ENCODE measurements at places on chromosomes 5 and 9.

DNA sequence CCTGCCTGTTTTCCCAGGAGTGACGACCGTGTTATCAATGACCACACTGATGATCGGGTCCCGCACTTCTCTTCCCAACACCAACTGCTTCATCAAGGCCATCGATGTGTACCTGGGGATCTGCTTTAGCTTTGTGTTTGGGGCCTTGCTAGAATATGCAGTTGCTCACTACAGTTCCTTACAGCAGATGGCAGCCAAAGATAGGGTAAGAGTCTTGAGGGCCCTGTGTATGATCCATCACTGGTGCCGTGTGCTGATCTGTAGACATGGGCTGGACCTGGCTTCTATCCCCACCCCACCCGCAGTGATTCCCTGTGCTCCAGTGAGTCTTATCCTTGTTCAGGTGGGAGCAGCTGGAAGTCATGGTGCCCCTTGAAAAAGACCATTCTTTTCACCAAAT lies 26.0 kb downstream of the GABRP start:
- DNase-seq: no peak

GRCh38 chr9:265209-265870 lies 50.7 kb downstream of the DOCK8 start:
- no peak for DNase-seq

- no peak for DNase-seq
These were observed 503.2 kb downstream of the GADD45G start for GRCh38 chr9:90107726-90108655.

DNA sequence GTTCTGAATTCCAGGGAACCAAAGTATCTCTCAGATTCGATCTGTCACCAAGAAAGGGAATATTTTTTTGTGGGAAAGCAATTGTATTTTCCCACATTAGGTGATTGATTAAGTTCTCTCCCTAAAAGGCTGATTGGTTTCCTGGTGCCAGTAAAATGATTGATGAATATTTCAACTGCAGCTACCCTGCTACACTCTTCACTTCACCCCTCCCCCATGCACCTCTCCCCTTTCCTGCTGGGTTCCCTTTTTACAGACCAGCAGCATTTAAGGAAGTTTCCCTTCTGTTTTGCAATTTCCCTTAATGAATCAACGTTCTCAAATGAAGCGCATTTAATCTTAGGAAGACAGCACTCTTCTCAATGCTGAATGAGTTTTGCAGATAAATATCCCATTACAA lies 13.1 kb downstream of the NR6A1 start:
- no peak for DNase-seq

GRCh38 chr5:124402144-124402581 lies 344.3 kb downstream of the ZNF608 start:
- no peak for DNase-seq

GRCh38 chr5:4348423-4348822 lies 752.8 kb downstream of the IRX1 start:
- DNase-seq: no peak

GRCh38 chr5:55609413-55609812 lies 74.6 kb upstream of the PLPP1 start:
- no peak for DNase-seq

DNA sequence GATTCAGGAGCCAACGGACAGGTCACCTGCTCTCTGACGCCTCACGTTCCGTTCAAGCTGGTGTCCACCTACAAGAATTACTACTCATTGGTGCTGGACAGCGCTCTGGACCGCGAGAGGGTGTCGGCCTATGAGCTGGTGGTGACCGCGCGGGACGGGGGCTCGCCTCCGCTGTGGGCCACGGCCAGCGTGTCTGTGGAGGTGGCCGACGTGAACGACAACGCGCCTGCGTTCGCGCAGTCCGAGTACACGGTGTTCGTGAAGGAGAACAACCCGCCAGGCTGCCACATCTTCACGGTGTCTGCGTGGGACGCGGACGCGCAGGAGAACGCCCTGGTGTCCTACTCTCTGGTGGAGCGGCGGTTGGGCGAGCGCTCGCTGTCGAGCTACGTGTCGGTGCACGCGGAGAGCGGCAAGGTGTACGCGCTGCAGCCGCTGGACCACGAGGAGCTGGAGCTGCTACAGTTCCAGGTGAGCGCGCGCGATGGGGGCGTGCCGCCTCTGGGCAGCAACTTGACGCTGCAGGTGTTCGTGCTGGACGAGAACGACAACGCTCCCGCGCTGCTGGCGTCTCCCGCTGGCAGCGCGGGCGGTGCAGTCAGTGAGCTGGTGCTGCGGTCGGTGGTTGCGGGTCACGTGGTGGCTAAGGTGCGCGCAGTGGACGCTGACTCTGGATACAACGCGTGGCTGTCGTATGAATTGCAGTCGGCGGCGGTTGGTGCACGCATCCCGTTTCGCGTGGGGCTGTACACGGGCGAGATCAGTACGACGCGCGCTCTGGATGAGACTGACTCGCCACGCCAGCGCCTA lies 1.7 kb downstream of the PCDHA10 start:
- no peak for DNase-seq

DNA sequence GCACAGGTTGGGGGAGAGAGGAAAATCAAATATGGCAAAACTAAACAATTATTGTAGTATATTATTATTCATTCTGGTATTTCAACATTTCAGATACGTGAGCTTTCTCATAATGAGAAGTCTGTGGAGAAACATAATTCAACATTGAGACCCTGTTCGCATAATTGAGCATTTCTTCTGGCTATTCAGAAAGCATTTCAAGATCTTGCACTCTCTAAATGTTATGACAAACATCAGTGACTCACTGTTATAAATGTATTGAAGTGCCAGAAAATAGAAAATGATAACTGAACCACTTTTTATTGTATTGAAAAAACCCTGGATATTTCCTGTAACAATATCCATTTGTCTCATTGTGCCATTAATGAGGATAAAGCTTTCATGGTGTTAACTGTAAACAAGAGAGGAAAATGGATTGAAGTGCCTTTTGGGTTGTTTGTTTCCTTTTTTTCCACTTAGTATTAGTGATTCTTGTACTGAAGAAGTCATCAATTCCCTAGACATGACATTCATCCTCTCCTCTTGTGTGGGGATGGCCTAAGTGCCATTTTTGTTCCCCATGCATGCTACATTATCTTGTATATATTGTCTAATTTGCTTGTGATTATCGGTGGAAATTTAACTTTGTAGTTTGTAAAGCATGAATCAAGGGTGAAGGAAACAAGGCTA lies 124.6 kb downstream of the CAMK4 start:
- DNase-seq: no peak

DNA sequence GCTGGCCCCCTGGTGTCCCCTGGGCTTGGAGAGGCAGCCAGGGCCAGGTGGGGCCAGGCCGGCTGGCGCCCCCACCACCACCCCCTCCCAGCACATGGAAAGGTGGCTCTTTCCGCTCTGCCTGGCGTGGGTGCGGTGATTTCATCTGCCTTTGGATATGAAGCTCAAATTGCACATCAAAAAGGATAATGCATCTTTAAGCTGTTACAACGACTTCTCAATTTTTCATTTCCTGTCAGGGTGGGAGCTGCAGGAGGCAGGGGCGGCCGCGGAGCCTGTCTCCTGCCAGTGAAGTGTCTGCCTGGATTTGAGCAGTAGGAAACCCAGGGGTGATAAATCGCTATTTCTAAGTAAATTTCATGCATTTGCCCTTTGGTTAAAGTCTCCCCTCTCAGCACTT lies 169.2 kb upstream of the MVB12B start:
- DNase-seq: no peak

DNA sequence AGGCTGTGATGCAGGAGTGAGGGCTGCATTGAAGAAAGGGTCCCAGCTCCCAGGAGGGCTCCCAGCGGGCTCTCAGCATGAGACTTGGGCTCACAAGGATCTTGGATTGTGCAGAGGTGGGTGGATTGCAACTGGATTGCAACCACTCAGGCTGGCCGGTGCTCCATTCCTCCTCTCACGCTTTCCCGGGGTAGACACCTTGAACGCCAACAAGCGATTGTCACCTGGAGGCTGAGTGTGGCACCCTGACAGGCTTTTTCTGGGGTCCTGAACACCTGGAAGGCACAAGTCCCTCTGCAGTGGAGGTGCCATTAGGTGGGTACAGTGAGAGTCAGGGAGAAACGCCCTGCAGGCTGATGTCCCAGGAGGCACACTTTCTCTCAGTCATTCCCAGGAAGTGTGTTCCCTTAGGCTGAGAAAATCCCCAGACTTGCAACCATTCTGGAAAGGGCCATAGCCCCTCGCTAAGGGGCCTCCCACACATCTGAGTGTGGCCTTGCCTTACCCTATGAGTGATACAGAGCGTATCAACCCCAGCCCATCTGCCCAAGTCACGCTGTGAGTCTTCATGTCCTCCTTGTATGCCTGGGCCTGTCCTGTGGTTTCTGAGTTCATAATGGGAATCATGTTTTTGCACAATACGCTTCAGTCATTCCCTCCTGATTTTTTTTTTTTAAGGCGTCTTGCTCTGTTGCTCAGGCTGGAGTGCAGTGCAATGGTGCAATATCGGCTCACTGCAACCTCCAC lies 488.1 kb downstream of the IRX1 start:
- DNase-seq: no peak

DNA sequence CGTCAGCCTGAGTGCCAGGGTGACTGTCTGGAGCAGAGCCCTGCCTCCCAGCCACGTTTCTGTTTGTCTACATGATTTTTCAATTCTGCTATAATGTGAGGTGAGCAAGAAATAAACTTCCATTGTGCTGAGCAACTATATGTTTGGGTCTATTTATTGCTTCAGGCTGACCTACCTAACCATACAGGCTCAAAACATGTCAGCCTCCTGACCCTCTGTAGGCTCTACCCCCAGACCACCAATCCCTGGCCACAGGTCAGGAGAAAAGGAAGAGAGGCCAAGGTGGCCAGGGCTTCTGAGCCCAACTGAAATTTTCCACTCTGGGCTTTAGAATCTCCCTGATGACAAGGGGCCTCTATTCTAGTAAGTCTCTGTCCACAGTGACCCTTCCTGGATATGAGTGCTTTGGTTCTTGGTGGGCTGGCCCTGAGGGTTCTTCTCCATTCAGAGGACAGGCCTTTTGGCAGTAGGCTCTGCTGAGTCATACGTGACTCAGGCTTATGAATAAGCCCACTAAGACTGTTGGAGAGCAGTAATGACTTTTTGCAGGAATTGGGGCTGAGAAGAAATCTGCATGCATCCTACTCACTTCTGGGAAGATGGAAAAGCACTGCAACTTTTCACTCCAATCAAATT lies 117.2 kb upstream of the TBCA start:
- DNase-seq: no peak

DNA sequence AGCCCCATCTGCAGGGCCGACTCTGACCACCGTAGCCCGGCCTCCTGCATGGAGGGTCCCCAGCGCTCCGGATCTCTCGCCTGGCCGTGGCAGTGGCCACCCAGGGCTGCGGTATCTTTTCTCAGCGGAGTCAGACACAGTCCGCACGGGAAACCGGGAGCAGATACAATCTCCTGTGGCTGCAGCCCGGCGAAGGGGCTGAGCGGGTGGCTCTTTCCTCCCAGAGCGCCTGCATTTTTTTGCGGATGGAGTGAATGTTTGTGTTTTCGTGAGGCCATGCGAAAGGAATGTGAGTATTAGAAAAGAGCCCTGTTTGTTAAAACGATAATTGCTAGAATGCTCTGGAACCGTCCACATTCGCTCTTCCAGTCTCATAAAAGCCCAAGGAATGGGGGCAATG lies 53.4 kb upstream of the PTCH1 start:
- DNase-seq: no peak

DNA sequence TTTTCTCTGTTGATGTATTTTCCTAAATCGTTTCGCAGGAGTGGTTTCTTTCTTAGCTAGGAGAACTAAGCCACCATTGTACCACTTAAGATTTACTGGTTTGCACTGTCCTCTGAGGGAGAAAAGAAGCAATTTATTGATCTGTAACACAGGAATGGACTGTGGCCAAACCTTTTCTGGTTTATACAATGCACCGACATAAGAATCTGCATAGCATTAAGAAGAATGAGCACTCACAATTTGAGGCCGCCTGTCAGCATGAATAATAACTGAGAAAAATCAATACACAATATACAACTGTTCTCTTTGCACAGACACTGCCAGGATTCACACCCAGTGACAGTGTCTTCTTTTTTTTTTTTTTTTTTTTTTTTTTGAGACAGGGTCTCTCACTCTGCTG lies 168.6 kb upstream of the DMRT1 start:
- no peak for DNase-seq

DNA sequence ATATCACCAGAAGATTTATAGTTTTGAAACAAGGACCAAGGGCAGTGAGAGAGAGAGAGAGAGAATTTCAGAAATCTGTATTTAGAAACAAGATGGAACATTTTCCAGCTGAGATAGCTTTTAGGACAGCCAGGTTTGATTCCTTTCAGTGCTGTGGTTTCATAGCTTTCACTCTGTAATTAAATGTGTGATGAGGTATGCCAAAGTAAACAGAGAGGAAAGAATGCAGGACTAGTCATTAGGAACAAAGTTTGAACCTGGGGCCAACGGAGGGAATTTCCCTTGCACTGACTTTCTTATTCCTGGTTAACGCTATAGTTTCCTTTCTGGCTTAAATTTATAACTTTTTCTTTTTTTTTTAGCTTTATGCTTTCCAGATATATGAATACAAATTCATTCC lies 10.0 kb upstream of the CCL28 start:
- no peak for DNase-seq

DNA sequence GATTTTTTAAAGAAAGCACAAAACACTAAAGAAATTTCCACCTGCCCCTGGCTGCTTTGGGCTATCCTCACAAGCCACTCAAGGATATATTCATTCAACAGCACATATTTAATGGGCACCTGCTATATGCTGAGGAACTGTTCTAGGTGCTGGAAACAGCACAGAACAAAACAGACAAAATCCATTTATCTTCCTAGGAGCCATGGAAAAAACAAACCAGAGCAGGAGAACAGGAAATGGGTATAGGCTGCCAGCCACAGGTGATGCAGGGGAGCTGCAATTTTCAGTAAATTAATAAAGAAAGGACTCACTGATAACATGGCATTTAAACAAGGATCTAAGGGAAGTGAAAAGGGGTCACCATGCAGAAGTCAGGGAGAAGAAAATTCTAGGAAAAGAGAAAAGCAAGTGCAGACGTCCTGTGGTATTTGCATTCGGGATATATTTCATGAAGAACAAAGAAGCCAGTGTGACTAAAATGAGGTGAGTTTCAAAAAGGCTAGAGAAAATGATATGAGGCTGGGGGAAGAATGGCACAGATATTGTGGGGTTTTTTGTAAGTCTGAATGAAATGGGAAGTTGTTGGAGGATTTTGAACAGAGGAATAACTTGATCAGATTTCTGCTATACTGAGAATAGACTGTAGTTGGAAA lies 152.2 kb downstream of the ADAMTSL1 start:
- no peak for DNase-seq

Data from ureter (tissue), 1 donor.